ENCODE measurements at places on chromosomes 1 and 21.

DNA sequence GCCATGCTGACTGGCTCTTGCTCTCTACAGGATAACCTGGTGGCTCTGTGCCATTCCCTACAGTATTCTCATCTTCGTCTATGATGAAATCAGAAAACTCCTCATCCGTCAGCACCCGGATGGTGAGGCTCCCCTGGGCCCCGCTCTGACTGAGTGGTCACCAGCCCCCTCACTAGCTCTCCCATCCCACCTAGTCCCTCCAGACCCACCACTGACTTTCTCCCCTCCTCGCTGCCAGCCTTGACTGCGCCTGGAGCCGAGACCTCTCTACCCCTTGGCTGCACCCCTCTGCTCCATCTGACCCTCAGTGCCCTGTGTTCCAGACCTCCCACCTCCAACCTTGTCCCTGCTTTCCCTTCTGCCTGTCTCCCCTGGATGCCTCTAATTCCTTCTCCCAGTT lies 4.1 kb upstream of the CASQ1 start:
- no peak for DNase-seq

- DNase-seq = no peak
Measured at GRCh38 chr1:205436776-205437410, 15.0 kb upstream of the LEMD1 start.

DNA sequence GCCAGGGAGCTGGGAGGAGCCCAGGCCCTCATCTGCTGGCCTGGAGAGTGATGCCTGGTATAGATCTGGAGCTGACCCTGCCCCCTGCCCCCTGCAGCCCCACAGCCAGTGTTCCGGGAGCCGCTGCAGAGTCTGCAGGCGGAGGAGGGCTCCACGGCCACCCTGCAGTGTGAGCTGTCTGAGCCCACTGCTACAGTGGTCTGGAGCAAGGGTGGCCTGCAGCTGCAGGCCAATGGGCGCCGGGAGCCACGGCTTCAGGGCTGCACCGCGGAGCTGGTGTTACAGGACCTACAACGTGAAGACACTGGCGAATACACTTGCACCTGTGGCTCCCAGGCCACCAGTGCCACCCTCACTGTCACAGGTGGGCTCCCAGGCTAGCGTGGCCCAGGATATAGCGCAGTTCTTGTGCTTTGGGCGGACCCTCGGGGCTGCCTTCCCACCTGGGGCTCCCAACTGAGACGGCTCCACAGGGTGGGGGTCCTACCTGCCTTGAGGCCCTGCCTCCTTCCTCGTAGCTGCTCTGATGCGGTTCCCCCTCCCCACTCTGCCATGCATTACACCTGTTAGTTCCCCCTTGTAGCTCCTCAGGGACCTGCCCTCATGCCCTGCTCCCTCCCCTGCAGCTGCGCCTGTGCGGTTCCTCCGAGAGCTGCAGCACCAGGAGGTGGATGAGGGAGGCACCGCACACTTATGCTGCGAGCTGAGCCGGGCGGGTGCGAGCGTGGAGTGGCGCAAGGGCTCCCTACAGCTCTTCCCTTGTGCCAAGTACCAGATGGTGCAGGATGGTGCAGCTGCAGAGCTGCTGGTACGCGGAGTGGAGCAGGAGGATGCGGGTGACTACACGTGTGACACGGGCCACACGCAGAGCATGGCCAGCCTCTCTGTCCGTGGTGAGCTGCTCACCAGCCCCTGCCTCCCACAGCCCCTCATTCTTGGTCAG lies 98.7 kb downstream of the OBSCN start:
- DNase-seq = no peak

GRCh38 chr1:63794939-63795378 lies 21.1 kb downstream of the ROR1 start:
- no peak for DNase-seq

DNA sequence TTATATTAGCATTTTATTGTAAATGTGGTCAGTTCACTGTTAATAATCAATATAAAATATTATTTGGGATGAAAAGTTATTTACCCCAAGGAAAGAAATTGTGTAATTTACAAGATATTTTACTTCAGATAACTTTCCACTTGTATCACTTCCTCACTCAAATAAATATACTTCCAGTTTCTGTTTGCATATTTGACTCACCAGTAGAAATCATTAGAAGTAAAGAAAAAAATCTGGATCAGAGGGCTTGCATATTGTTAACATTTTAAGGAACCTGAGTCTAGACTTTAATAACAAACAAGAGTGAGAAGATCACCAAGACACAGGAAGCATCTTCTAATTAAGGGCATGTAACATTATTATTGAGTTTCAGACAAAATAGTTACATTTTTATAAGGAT lies 347 bp upstream of the KRTAP20-4 start:
- no peak for DNase-seq

DNA sequence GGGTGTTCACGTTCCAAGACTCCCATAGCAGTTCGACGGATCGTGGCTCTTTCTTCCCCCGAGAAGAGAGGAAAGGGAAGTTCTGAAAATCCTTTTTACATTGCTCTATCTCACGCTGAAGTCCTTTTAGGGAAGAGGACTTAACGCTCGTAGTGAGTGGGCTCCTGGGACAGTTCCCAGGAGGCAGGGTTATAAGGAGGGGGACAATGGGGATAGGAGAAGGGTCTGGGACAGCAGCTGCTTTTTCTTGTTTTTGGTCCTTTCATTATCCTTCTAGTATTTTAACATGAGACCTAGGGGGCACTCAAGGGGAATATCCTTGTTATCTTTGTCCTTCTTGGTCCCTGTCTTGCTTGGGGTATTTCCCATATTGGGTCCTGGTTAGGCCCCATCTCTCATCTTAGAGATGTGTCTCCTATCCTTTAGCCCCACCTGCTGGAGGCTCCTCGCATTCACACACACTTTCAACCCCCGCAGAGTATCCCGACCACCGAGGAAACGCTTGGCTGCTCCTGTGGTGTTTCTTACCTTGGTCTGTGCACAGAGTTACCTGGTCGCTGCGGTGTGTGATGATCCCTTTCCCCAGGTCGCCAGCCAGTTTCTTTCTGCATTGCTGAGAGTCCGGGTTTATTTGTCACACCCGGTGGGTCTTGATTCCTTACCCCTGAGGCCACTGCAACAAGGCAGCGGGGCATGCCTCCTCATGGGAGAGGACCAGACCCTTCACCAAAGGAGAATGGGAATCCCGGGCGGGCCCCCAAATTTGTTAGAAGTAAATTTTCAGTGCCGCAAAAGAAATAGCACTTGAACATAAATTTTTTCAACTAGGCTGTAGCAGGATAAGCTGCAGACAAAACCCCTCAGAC lies 29.7 kb downstream of the SCCPDH start:
- peak; percentile 64 for DNase-seq

DNA sequence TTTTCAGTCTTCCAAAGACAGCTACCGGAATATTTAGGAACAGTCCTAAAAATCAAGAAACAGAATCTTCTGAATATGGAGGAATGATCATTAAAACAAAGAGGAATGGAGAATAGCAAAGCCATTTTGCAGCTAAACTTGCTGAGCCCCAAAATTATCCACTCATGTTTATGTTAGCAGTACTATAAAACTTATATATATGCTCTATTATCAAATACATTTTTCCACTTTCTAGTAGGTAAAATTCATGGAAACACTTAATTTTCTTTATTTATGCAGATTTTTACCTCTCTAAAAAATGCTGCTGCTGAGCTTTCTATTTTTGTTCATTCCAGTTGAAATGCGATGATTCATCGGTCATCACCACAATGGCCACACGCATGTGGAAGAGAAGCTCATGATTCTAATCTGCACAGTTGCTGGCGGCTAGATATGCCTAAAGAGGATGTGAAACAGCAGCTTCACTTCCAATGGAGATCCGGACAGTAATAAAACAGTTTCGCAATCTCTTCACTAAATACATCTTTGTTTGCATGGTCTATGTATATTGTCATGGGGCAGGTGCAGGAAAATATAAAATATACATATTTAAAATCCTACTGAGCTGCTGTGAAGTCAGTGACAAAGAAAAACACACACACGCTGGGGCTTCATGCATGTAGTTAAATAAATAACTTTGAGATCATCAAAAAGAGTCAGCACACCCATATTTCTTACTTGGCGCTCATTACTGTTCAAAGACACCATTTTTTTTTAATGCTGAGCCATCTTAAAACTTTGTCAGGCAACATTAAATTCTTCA lies 292.2 kb downstream of the SMYD3 start:
- peak; percentile 6 for DNase-seq

DNA sequence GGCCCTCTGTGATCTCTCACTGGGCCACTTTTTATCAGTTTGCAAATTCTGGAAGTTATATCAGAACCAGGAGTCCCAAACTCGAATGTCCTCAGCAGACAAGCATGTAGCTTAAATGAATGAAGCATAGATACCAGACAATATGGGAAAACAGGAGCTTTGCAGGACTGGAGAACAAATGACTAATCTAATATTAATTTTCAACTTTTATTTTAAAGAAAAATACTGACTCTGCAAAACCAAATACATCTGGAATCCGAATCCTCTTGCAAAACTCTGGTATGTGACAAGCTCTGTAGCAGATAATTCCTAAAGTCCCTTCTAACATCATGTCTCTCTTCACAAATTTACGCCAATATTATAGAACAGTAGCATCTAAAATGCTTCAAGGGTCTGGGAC lies 427.4 kb downstream of the TTLL7 start:
- no peak for DNase-seq

GRCh38 chr21:27803571-27803970 lies 836.7 kb upstream of the ADAMTS5 start:
- no peak for DNase-seq

- DNase-seq = no peak
Measured at GRCh38 chr1:195761104-195761503, 847.1 kb downstream of the KCNT2 start.

GRCh38 chr1:171422511-171422910 lies 62.8 kb upstream of the PRRC2C start:
- no peak for DNase-seq

DNA sequence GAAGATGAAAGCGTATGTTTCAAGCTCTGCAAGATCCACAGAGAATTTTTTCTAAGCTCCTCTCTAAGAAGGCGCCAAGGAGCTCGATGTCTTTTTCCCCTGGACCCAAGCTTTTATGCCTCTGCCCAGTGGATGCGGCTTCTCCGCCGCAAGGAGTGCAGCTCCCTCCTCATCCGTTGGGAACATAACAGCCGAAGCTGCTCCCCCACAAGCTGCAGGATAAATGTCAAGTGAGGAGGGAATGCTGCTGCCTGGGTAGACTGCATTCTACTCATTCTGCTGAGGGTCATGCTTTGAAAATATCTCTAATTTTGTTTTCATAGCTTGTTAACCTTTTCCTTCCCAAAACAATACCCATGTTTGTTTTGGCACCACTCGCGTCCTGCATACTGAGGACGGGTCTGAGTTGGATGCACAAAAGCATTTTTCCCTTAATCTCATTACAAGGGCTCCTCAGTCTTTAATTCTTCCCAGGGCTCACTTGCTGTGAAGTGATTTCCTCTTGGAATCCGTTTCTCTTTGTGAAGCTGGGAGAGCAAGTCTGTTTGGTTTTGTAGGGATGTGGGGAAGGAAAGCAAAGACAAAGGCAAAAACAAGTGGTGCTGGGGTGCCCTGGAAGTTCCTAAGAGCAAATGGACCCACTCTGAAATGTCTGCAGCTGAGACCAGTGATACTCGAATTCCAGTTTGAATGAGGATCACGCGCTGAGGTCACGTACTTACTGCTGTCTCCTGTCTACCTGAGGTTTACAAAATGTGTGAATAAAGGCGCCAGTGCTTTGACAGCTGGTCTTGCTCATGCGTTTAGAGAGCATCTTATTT lies 134.0 kb upstream of the IRF2BP2 start:
- DNase-seq = no peak

GRCh38 chr1:75616436-75617433 lies 5.8 kb upstream of the SLC44A5 start:
- DNase-seq = no peak

- DNase-seq = no peak
Measured at GRCh38 chr1:173190101-173190936, 16.8 kb downstream of the TNFSF4 start.

DNA sequence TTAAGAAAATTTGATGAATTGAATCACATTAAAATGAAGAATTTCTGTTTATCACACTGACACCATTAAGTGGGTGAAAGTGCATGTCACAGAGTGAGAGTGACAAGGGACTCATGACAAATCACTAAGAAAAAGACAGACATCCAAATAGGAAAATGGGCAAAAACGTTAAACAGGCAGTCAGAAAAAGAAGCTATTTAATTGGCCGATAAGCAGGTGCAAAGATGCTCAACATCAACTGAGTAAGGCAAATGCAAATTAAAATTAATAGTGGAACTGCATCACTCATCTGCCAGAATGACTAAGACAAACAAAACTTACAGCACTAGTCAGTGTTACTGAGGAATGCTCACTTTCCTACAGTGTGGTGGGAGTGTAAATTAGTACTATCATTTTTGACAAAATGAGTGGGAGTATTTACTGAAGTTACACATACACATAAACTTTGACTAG lies 39.2 kb upstream of the RUNX1 start:
- DNase-seq = no peak

- DNase-seq = no peak
Measured at GRCh38 chr1:2213576-2214505, 14.3 kb upstream of the SKI start.

DNA sequence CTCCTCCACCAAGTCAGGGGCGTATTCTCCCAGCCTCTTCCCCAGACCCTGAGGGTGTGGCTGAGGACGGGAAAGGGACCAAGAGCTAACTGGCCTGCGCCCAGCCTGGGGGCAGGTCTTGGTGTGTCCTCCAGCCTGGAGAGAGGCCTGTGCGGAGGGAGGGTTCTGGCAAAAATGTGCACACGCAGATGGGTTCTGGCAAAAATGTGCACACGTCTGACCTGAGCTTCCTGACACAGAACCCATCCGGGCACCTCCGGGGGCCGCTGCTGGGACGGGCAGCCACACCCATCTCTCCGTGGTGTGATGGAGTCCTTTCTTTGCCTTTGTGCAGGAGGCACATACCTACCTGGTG lies 23.1 kb upstream of the PKP1 start:
- DNase-seq = no peak

DNA sequence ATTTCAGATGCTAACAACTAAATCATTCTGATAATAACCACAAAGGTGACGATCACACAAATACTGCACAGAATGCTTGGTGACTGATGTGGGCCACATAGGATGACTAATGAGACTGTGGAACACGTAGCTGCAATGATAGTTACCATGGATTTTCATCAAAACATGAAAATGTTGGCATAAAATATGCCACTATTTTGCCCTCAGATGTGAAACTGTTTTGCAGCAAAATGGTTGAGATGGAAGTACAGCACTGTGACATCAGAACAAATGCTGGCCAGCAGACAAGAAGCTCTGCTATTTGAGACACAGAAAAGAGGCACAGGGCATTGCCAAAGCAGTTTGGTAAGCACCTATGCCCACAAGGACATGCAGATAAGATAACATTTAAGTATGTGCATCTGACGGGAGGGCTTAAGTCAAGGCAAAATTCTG lies 83.8 kb downstream of the NIBAN1 start:
- peak; percentile 87 for DNase-seq

GRCh38 chr1:27418326-27419185 lies 26.1 kb downstream of the GPR3 start:
- DNase-seq = peak; percentile 54

GRCh38 chr1:121459235-121459634 lies 274.5 kb downstream of the SRGAP2C start:
- DNase-seq = no peak
